GM23338 (cell line): ENCODE measurements at places on chromosomes 11 and 22.

DNA sequence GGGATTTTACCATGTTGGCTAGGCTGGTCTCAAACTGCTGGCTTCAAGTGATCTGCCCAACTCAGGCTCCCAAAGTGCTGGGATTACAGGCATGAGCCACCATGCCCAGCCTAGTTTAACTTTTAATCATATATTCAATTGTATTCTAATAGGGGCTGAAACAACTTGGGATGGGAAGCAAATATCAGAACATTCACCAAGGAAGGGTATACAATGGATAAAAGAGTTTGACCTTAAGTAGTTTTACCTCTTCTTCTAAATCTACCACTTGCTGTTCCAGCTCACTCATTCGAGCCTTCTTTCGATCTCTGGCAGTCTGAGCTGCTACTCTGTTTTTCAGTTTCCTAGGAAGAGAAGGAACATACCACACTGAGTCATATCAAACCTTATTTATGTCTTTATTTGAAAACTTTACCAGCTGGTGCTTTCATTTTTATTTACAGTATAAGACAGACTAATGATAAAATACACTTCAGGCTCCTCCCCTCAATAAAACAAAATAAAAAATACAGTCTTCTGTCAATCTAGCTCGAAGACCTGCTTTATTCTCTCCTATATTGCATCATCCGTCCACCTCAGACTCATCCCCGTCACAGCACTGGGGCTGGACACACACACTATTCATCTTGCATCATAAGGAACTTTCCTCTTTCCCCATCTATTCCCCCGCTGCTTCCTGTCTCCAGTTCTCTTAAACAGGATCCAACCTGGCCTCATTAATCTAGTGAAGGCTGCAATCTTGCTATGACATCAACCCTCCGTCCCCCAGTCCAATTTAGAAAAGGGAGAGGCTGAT is 1.4 kb downstream of the XBP1 start:
- peak; percentile 36 for DNase-seq

DNA sequence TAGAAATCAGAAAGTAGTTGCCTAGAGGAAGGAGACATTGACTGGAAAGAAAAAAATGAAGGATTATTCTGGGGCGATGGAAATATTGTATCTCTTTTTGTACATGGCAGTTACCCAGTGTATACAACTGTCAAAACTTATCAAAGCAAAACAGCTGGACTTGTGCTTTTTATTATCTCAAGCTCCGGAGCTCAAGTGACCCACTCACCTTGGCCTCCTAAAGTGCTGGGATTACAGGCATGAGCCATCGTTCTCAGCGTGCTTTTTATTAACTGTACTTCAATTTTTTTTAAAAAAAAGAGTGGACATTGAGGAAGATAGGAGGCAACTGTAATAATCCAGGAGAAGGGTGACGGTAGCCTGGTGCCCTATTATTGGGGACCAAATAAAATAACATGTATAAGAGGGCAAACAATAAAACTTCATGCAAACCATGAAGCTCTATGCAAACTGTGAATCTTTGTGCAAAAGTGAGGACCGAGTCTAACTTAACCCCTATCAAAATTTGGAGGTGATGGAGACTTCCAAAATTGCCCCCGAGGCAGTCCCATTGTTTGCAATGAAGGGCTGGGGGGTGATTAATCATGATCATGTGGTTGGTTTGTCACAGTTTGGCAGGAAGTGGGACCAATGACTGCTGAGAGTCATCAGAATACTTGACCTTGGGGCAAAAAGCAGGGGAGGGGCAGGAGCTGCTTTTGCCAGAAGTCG is 23.5 kb downstream of the FZD4 start:
- DNase-seq: no peak

DNA sequence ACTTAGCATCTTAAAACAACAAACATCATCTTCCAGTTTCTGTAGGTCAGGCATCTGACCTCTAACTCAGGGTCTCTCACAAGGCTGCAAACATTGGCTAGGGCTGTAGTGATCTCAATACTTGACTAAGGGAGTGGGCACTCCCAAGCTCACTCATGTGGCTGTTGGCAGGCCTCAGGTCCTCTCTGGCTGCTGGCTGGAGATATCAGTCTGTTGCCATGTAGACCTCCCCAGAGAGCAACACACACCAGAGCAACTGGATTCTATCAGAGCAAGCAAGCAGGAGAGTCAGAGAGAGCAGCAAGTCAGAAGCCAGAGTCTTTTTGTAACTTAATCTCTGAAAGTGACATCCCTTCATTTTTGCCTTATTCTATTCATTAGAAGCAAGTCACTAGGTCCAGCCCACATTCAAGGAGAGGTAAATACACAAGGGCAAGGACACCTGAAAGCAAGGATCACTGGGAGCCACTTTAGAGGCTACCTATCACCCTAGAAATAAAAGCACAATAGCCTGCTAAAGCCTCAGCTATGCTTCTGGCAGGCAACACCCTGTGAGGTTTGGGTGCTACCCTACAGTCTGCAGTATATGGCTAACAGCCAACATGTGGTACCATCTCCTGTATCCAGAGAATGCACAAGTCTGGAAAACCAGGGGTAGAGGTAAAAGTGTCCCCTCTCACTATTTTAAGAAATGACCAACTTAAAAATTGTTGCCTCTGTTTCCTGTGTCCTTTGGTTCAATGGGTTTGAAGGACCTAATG is 33.5 kb upstream of the CD44 start:
- DNase-seq: no peak

DNA sequence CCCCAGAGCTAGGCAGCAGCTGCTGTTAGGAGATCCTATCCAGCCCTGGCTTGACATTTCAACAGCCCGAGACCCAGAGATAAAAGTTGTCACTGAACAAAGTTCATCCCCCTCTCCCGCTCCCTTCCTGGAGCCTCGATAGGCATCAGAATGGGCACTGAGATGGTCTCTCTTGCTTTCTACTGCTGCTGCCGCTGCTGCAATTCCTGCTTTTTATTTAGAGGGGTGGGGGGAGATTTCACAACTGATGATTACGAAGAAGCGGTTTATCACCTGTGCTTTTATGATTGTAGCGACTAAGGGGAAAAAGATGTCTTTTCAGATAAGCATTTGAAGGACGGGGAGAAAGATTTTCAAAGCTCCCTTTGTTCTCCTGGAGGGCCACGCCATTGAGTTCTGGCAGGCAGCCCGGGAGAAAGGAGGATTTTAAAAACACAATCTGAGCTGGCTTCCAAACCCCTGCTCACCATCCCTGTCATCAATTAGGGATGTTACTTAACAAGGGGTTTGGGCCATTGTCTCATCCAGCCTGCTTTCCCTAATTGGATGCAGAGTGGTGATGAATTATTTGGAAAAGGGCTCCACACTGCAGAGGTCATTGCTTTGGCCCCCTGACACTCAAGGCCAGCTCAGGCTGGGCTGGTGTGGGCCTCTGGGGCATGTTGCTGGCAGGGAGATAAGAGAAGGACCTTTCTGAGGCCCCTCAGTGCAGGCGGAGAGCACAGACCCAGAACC is 344.7 kb downstream of the BUD13 start:
- DNase-seq: no peak
